NCI-H460 (cell line): ENCODE measurements at places on chromosomes 6 and 20. TPM values are rescaled to one million over a fixed set of nuclear protein-coding genes. Genes with fewer than 3 reads are reported as not detected.

Gene C20orf202
- 0.05 TPM in 1 of 2 replicates, not detected in the other for total RNA-seq

Gene OXT
- total RNA-seq: not detected in 2 replicates

Gene EEF1A1
- total RNA-seq: 15,595 and 16,429 TPM in 2 replicates

- no peak for DNase-seq
These were observed 53.3 kb downstream of the EPB41L2 start for GRCh38 chr6:131009790-131010189.

DNA sequence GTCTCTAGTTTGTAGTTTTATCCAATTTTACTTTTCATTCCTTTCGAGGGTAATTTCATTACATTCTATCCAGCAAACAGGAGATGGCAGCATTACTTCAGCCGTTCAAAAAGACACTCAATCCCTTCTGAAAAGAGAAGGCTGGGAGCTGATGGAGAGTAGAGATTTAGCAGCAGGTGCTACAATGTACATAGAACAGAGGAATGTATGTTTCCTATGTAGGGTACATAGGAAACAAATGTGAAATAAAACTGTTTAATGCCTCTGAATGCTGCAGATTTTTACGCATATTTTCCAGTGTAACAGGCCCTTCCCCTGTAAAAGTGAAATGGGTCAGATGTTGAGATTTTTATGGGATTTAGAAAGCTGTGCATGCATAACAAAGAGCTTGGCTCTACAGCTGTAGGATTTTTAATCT, 16.0 kb downstream of the RPS12 start:
- DNase-seq: peak; percentile 29

- DNase-seq: no peak
These were observed 2.3 kb upstream of the TLDC2 start for GRCh38 chr20:36873498-36874189.

DNA sequence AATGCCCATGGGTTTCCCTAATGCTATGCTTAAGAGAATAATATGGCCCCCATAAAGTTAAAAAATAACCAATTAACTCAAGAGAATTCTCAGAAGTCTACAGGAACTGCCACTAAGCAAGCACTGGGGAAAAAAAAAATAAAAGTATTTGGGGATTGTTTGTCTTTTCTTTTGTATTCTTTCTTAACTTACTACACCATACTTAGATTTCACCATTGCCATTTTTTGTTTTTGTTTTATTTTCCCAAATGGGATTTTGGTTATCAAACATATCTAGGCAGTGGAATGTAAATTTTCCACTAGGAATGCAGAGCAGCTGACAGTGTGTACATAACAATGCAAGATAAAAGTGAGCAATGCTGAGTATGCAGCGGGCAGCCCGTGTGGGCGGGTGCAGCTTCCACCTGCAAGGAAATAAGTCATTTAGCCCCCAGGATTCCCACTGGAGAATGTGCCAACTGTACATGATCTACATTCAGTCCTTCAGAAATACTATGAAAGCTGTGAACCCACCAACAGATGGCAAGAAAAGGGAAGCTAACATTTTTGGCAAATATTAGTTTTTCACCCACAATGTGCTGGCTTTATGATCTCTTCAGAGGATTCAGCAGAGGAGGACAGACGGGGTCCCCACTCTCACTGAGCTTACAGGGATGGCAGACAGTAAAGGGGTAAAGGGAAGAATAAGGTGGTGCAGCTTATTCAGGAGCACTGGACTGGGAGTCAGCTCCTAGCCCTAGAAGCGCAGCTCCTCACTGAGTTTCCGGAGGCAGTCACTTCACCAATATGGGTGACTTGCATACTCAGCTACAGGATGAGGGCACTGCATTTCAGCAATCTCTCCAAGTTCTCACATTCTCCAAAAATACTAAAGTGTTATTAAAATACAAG, 44.4 kb downstream of the DCDC2 start:
- no peak for DNase-seq

- DNase-seq: no peak
These were observed 581.4 kb upstream of the GJE1 start for GRCh38 chr6:141551318-141551717.

DNA sequence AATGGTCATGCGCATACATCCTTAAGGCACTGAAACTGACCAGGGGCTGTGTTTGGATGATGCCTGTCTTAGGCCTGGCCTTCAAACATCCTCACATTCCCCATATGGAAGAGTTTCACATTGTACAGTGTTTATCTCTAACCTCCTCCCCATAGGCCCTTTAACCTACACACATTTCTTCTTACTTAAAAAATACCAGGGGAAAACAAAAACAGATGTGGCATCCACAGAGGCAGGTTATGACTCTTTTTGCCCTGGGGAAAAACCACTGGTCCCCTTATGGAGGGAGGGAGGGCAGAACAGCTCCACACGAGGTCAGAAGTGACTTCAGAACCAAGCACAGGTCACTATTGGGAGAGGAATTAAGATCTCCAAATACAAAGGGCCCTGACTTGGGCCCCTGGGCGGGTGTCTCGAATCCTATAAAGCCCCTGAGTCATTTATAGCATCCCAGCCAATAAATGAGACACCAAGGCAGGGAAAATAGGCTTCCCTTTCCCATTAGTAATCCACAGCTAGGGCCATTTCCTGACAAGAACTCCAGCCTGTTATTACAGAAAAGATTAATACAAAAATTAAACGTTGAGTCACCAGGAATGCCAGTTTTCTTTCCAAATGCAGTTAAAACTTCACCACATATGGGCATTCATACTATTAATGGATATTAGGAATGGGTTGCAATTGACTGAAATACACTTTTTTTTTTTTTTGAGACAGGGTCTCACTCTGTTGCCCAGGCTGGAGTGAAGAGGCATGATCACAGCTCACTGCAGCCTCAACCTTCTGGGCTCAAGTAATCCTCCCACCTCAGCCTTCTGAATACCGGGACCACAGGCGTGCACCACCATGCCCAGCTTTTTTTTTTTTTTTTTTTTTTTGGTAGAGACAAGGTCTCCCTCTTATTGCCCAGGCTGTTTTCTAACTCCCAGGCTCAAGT, 107.2 kb downstream of the ATP9A start:
- DNase-seq: no peak

- DNase-seq: no peak
These were observed 543 bp upstream of the MUC22 start for GRCh38 chr6:31009731-31010130.
